Right hindlimb (tissue), 1 donor: ENCODE measurements at places on chromosomes 16 and 17.
A peak's percentile ranks its signal among the peaks of the same experiment; 100 is the strongest.

GRCh38 chr17:28240688-28241340 is 78.2 kb upstream of the TMEM97 start:
- DNase-seq = no peak

- no peak for DNase-seq
These were observed 22.3 kb downstream of the CBLN1 start for GRCh38 chr16:49259330-49259729.

- peak; percentile 92 for DNase-seq
These were observed 17.8 kb downstream of the SERPINF1 start for GRCh38 chr17:1779571-1780131.

DNA sequence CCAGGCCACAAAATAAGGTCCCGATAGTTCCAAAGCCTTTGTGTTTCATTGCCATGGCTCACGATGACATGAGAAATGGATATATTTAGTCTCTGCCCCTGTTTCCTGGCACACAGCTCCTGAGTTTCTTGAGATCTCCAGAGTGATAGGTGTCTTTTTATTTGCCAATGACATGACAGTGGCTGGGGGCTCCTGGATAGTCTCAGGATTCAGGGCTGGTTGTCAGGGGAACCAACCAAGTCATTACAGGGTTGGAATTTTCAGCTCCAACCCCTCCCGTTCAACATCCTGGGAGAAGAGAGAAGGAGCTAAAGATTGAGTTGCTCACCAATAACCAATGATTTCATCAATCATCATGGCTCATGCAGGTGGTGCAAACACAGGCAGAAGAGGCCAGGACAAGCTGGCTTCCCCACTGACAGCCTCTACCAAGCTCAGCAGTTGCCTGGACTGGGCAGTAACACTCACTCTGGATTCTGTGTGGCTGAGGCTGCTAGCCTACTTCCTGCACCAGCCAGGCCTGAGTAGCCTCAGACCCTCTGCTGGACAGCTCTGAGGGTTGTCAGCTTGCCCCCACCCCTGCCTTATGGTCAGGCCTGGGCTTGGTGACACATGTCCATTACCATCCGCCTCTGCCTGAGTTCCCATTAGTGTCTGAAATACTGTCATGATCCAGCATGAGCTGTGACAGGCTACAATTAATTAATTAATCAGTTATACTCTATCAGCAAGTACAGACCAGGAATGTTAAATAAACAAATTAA is 534.4 kb upstream of the CDH5 start:
- DNase-seq = no peak

DNA sequence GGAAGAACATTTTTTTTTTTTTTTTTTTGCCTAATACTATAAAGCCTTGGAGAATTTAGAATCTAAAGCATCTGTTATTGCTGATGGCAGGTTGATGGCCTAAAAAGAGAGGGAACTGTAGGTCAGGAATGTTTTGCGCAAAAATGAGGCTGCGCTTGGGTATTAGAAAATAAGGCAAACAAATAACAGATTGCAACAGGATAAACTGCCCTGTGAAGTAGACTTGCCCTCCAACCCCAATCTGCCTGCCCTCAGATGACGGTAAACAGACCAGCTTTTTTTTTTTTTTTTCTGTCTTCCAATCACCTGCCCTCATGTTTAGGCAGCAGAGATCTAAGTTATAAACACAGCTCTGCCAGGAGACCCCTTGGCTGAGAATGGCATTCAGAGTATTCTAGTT is 3.8 kb upstream of the DHX8 start:
- no peak for DNase-seq

- DNase-seq = no peak
These were observed 1.5 kb downstream of the SOCS7 start for GRCh38 chr17:38353086-38353604.

GRCh38 chr17:5899496-5900195 is 170.5 kb upstream of the WSCD1 start:
- DNase-seq = no peak

DNA sequence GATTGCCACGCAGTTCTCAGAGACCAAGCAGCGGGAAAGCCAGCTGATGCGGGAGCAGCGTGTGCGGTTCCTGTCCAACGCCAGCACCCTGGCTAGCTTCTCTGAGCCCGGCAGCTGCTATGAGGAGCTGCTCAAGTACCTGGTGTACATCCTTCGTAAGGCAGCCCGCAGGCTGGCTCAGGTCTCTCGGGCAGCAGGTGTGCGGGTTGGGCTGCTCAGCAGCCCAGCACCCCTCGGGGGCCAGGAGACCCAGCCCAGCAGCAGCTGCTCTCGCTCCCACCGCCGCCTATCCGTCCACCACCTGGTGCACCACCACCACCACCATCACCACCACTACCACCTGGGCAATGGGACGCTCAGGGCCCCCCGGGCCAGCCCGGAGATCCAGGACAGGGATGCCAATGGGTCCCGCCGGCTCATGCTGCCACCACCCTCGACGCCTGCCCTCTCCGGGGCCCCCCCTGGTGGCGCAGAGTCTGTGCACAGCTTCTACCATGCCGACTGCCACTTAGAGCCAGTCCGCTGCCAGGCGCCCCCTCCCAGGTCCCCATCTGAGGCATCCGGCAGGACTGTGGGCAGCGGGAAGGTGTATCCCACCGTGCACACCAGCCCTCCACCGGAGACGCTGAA is 15.2 kb downstream of the CACNA1G start:
- DNase-seq = no peak

- DNase-seq = no peak
These were observed 2.6 kb upstream of the KRT36 start for GRCh38 chr17:41492351-41492750.

- DNase-seq = no peak
These were observed 11.3 kb upstream of the TUBG2 start for GRCh38 chr17:42647778-42648177.

GRCh38 chr17:79549141-79549915 is 61.5 kb downstream of the RBFOX3 start:
- no peak for DNase-seq

GRCh38 chr16:66936889-66937554 is 1.7 kb downstream of the CES2 start:
- no peak for DNase-seq

GRCh38 chr16:48605518-48606110 is 4.4 kb downstream of the N4BP1 start:
- DNase-seq = no peak

DNA sequence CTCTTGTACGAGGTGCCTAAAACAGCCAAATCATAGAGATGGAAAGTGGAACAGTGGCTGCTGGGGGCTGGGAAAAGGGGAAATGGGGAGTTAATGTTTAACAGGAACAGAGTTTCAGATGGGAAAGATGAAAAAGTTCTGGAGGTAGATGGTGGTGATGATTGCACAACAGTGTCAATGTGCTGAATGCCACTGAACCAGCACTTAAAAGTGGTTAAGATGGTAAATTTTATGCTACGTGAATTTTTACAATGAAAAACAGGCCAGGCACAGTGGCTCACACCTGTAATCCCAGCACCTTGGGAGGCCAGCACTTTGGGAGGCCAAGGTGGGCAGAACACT is 130.4 kb downstream of the C16orf78 start:
- no peak for DNase-seq

GRCh38 chr17:80476877-80477646 is 655 bp upstream of the NPTX1 start:
- no peak for DNase-seq

DNA sequence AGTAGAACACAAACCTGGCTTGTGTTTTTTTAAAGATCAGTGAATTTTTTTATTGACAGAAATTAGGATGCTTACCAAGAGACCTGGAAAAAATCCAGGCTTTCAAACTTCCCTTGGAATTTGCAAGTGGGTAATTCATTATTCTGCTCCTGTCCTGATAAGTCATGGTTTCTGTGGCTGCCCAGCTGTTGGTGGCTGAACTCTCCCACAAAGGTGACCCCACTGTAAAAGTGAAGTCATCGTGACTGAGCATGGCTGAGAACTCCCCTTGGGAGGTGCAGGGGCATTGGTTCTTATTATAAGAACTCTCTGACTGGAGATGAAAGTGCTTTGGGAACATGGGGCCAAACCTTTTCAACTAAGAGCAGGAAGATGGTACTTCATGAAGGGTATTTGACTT is 46.6 kb upstream of the TANC2 start:
- DNase-seq = no peak

DNA sequence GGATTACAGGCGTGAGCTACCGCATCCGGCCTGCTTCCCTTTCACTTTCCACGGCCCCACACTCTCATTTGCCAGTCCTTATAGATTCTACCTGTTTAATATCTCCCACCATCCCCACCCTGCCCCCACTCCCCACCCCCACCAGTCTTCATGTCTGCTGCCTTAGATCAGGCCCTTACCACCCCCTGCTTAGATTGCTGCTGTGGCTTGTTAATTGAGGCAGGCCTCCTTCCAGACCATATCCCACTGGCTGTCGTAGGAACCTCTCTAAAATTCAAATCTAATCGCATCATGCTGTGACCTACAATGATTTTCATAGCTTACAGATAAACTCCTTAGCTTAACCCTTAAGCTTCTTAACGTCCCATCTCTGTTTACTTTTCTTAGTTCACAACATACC is 4.9 kb downstream of the IQCK start:
- DNase-seq = no peak

GRCh38 chr16:5432166-5432565 is 334.6 kb upstream of the EEF2KMT start:
- no peak for DNase-seq

DNA sequence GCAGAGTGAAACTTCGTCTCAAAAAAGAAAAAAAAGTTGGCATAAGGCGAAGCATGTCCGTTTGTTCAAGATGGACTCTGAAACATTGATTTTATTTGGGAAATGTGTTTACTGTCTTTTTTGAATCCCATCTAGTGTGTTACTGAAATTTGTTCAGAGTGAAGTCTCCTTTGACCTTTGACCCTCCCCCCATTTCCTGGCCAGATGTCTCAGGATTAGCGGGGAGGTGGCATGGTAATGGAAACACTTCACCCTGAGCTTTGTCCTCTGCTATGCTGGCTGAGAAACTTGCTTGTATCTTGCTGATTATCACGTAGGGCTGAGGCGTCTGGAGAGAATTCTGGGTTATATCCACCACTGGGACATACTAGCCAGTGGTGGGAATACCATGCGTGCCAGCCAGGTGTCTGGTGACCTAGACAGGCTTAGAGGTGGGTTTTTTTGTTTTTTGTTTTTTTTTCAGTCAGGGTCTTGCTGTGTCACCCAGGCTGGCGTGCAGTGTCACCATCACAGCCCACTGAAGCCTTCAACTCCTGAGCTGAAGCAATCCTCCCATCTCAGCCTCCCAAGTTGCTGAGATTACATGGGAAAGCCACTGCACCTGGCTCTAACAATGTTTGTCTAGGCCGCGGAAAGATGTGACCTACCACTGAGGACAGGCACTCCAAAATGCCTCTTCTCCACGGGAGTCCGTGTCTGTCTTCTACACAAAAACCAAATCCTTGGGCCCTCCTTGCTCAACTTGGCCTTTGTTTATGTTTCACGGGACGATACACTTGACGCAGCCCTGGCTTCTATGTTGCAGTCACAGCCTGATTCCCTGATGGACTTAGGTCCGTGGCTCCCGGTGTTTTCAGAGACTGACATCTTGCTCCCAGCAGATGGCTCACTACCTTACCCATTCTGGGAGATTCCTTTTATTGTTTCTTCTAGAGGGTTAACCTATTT is 6.6 kb upstream of the GALK1 start:
- DNase-seq = no peak

- DNase-seq = no peak
These were observed 15.1 kb downstream of the MPP3 start for GRCh38 chr17:43817826-43818225.

DNA sequence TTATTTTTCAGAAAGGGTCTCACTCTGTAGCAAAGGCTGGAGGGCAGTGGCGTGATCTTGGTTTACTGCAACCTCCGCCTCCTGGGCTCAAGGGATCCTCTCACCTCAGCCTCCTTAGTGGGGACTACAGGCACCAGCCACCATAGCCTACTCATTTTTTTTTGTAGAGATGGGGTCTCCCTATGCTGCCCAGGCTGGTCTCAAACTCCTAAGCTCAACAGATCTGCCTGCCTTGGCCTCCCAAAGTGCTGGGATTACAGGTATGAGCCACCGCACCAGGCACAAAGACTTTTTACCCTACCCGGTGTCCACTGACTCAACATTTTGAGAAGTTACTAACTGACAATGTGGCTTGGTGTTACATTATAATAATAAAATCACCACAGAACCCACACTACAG is 7.2 kb downstream of the GRB2 start:
- DNase-seq = no peak

DNA sequence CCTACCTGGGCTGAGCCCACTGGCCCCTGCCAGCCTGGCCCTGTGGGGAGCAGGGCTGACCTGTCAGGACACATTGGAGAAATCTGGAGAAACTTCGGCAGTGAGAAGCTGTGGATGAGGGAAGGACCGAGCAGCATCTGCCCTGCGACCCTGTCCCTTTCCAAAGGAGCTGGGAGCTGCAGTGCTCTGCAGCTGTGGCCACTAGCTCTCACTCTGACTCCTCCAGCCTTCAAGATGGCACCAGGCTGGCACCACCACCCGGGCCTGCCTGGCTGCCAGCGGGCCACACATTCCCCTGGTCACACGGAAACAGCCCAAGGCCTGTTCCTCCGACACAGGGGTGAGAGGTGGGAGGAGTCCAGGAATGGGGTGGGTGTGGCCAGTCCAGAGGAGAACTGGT is 30.1 kb downstream of the CD300LG start:
- no peak for DNase-seq

DNA sequence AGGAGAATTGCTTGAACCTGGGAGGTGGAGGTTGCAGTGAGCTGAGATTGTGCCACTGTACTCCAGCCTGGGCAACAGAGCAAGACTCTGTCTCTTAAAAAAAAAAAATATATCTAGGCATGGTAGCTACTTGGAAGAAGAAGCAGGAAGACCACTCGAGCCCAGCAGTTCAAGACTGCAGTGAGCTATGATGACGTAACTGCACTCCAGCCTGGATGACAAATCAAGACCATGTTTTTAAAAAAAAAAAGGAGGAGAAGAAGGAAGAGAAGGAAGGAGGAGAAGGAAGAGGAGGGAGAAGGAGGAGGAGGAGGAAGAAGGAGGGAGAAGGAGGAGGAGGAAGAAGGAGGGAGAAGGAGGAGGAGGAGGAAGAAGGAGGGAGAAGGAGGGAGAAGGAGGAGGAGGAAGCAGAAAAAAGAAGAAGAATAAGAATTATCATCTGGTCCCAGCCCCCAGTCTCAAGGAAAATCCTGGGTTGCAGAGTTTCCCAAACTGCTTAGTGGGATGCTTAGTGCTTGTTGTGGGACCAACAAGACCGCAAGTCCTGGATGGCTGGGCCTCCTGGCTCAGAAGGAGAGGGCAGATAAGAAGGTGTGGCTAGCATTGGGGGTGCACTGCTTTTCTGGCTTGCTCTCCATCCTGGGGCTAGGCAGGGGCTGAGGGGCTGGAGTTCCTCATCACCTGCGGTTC is 3.7 kb upstream of the DRC7 start:
- DNase-seq = no peak
